Fibroblast of skin of abdomen (primary cell): ENCODE measurements at places on chromosomes 6 and 20.

DNA sequence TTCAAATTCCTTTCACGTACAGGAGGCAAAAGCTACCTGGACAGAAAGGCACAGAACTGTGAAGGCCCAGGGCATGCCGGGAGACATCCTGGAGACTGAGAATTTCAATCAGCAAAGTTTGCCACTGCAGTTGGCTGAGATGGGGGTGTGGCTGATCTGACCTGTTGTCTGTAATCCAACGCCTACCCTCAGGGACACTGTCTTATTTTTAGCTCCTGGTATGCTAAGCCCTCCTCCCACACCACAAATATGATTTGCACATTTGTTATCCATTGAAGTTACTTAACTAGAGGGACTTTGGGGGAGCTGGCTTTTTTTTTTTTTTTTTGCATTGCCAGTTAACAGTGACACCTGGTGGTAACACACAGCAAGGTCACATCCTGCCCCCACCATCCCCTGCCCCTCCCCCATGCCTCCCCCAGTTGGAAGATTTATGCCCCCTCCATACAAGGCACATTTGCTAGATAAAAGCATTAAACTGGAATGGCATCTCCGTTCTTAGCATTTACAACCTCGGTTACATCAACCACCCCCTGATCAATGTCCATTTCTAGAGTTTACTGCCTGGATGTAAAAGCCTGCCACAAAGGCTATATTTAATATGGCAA lies 40.4 kb downstream of the TTI1 start:
- DNase-seq = peak; percentile 85

GRCh38 chr6:44339301-44339700 lies 3.1 kb upstream of the SPATS1 start:
- no peak for DNase-seq

GRCh38 chr6:37819802-37820717 lies 533 bp downstream of the ZFAND3 start:
- DNase-seq = peak; percentile 70

- peak; percentile 22 for DNase-seq
Observed at GRCh38 chr6:42979523-42980177, 669 bp upstream of the PEX6 start.

DNA sequence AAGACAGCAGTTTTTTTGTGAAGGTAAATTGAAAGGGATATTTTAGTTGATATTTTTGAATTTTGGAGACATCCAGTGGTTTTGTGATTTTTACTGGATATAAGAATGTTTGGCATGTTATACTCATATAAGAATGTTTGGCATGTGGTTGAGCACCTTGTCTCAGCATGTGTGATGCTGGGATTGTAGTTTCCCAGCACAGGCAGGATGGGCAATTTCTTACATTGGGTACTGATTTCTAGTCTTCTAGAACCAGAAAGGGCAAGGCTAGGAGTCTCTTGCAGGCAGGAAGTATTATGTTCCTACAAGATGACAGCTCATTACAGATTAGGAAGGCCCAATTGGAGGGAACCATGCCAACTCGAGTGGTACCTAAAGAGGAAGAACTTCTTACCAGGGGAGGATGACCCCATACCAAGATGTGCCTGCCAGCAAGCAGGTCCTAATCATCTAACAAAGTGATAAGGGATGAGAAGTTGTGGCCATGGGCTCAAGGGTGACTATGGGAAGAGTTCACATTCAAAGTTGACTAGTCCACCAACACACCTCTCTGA lies 377.8 kb downstream of the UTRN start:
- peak; percentile 28 for DNase-seq

DNA sequence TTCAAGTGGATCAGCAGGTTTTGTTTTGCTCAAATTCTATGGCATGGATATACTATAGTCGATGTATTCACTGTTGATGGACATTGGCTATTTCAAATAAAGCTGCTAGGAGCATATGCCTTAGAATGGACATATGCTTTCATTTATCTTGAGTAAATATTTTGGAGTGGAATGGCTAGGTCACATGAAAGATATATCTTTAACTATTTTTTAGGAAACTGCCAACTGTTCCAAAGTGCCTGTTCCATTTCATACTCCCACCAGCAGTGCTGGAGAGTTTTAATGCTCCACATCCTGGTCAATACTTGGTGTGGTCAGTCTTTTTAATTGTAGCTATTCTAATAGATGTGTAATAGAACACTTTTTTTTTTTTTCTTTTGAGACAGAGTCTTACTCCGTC lies 81.1 kb upstream of the PIM1 start:
- peak; percentile 23 for DNase-seq

DNA sequence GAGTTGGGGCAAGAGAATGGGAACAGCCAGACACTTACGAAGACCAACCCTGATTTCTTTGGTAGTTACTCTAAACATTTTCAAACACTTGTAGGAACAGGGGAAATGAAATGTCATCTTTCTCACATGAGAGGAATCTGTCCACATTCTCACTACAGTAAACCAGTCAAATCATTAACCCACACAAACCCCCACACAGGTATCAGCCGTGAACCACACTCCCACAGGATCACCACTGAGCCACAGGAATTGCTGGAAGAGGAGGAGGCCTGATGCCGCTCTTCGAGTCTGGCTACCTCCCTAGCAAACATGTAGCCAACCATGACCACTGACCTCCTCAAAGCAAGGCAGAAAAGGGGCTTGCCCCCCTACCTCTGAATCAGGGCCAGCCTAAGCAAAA lies 6.9 kb upstream of the RSPO3 start:
- DNase-seq = no peak

DNA sequence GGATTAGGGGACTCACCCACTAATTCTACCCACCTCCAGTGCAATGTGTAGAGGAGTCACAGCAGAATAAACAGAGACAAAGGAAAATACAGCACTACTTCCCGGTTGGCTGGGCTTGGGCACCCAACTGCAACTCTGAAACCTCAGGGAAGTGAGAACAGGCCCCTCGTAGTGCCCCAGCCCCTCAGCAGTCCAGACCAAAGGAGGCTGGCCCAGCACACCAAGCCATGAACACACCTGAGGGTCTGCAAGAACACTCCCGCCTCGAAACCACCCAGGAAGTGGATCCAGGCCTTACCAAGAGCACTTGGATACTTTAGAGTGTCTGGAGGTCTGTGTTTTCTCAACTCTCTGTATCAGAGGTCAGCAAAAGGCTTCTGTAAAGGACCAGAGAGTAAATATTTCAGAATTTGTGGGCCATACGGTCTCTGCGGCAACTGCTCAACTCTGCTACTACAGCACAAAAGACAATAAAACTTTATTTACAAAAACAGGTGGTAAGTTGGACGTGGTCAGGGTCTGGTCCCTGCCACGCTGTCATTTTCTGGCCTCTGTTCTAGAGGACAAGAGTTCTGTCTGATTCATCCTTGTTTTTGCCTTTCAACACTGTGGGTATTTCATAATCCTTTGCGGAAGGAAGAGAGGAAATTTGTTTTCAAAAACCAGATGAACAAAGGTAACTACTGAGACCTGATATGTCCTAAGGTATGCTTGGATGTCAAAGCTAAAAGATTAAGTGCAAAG lies 154.6 kb downstream of the PTPRT start:
- no peak for DNase-seq

DNA sequence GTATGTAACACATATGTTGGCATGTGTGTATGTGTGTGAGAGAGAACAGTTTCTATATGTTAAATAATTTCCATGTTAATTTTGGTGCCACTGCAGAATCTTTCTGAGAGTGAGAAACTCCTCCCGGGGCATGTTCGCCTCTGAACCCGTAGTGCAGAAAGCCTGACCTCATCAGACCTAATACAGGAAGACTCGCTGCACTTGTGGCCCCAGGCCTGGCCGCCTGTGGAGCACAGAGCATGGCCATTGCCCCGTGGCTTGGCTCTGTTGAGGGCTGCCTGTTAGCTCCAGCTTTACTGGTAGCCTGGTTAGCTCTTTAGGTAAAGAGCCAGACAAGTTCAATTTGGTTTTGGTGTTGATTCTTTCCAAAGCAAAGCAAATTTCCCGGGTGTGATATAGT lies 25.5 kb downstream of the FARS2 start:
- DNase-seq = no peak

DNA sequence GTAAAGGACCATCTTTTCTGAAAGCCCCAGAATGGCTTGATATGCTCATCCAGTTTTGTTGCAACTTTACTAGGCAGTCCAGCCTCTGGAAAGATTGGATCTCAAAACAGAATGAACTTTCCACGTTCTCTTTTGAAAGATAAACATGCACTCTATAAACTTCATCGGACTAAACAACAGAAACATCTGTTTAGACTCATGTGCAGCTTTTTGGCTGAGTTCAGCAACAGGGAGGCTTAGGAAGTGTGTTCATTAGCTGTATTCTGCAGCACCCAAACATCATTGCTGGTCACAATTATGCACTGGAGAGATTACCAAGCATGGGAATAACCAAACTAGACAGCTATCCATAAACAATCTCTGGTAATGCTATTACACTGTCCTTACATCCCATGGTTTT lies 180.5 kb downstream of the TENT5A start:
- DNase-seq = no peak

GRCh38 chr6:24004062-24004461 lies 122.0 kb upstream of the NRSN1 start:
- peak; percentile 5 for DNase-seq
